Kidney (tissue), 22 donors: ENCODE measurements at places on chromosomes 16 and 17. TPM values are rescaled to one million over a fixed set of nuclear protein-coding genes. Genes with fewer than 3 reads are reported as not detected.

The ALOXE3 gene
- total RNA-seq = not detected

The SUZ12 gene
- 23.5 TPM for total RNA-seq

The MON1B gene
- 65.6 TPM for total RNA-seq

- peaks cover 27% of the 10 kb centered on the region for H3K36me3 ChIP-seq
- no peak overlapping the region for H3K27ac ChIP-seq
- H3K27me3 ChIP-seq = no peaks in the 10 kb centered on the region
- no peak for DNase-seq
These were observed 11.6 kb downstream of the MKS1 start for GRCh38 chr17:58207451-58207850.

DNA sequence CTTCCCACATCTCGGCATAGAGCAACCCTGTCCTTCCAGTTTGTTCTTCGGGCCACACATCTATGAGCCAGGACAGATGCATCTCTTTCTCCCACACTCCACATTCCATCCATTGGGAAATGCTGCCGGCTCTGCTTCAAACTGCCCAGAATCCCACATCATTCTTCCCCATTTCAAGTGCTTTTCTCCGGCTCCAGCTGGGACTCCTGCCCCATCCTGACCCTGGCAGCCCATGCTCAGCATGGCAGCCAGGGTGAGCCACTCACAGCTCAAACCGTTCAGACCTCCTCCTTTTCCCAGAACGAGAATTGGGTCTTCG, 132.8 kb upstream of the SDK2 start:
- no peaks in the 10 kb centered on the region for H3K4me1 ChIP-seq
- no peak overlapping the region for H3K4me3 ChIP-seq
- H3K36me3 ChIP-seq = no peaks in the 10 kb centered on the region
- no peaks in the 10 kb centered on the region for H3K27me3 ChIP-seq
- no peak for DNase-seq

- H3K4me3 ChIP-seq = no peak overlapping the region
- peak; percentile 92 for DNase-seq
- no peaks in the 10 kb centered on the region for H3K4me1 ChIP-seq
- H3K27ac ChIP-seq = no peak overlapping the region
These were observed 3.1 kb downstream of the RAB11FIP4 start for GRCh38 chr17:31394544-31394943.

DNA sequence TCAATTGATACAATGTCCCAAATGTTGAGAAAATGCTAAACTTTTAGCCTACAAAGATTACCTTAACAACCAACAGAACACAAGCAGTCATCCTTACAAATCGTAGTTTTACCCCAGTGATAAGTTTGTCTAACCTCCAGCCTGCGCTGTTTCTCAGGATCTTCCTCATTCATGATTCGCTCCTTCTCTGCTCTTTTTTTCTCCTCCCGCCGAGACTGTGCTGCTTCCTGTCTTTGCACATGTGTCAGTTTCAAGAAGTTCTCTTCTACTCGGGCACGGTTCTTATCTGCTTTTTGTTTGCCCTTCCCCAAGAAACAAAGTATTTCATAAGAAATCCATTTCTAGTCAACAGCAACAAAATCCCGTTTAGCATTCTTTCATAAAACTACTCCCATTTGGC, 10.2 kb upstream of the STRADA start:
- no peaks in the 10 kb centered on the region for H3K27me3 ChIP-seq
- DNase-seq = no peak
- H3K36me3 ChIP-seq = peaks cover 15% of the 10 kb centered on the region
- no peak overlapping the region for H3K4me3 ChIP-seq
- no peak overlapping the region for H3K27ac ChIP-seq
